ENCODE measurements at places on chromosomes 7 and 10.

- no peak for DNase-seq
These were observed 91.5 kb upstream of the EFCAB10 start for GRCh38 chr7:105672801-105673200.

GRCh38 chr7:156118248-156118645, 306.0 kb upstream of the SHH start:
- no peak for DNase-seq

- DNase-seq = no peak
These were observed 151.3 kb downstream of the DGKI start for GRCh38 chr7:137695494-137695893.

DNA sequence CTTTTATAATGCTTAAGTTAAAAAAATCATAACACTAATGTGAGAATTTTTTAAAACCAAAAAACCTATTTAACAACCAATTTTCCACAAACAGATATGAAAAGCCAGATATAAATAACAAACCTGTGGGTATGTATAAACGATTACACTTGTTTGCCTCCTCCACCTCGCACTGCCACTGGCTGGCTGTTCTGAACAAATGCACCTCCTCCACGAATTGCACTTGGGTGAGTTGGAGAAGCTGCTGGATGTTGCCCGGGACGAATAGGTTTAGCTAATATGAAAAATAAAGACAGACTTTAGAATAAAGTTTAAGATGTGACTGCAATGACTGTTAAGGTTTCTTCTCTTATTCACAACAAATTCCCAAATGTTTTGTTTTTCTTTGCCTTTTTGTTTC, 40.8 kb downstream of the KIF5B start:
- DNase-seq = no peak

- no peak for DNase-seq
These were observed 151.3 kb downstream of the LRRN3 start for GRCh38 chr7:111242141-111242755.

DNA sequence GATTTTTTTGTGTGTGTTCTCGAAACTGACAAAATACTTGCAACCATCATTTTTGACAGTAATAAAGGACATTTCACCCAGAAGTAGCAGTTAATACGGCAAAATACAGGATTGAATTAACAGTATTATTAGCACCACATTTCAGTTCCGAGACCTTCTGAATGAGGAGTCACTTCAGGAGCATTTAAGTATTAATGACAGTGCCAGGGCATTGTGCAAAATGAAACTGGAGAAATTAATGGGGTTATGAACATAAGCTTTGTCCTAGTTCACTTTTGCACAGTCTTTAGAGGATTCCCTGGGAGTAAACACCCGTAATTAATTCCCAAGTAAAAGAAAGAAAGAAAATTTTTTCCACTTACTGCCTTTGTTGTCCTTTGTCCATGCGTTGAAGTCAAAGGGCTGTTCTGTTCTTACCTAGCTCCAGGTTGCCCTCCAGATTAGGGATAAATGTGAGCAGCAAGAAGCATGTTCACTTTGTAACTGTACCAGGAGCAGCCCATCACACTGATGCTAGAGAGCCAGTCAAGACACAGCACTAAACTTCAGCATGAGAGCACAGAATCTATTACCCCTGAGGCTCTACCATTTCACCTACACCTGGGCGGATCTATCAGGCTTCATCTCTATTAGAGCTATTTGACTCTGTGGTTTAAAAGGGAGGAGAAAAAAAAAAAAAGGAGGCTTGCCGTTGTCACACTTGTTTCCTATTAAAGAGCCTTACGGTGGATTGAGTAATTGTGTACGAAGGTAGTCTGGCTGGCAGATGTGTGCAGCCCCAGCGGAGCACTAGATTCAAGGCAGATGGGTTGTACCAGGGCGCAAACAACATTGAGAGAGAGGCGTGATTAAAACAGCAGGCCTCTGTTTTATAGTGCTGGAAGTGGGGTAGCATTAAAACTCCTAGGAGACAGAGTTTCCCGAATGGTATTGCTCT, 297.8 kb upstream of the SEMA3A start:
- DNase-seq = no peak

GRCh38 chr10:119305860-119306513, 98.6 kb downstream of the GRK5 start:
- peak; percentile 50 for DNase-seq

- no peak for DNase-seq
These were observed 451.9 kb downstream of the DPP6 start for GRCh38 chr7:154503962-154504550.

DNA sequence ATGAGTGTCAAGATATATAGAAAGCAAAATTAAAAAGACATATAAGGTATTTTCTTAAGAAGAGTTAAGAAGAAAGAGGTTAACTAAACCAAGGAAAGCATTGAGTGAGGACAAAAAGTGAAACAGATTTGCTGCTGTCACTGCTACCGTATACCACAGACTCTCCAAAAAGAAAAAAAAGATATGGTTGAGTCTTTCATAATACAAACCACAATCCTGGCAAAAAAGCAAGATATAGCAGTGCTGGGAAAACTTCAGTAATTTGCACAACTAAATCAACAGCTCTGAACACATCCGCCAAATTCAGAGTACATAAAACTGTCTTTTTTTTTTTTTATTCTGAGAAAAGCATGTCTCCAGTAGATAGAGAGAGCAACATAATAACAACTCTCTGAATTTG, 114.7 kb downstream of the ETV1 start:
- no peak for DNase-seq

DNA sequence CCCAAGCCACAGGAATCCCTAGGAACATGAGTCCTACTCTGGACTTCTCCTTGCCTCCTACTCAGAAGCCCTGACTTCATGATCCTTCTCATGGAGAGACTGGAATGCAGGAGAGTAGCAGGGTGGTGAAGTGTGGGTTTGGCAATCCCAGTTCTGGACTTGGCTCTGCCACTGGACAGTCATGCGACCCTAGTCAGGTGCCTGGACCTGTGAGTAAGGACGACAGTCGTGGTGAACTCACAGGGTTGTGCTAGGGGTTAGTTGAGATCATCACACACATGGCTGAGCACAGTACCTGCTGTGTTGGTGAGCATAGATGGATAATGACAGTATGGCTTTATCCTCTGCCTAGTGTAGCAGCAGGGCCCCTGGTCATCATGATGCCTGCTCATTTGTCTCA, 117.9 kb downstream of the LRRC18 start:
- DNase-seq = no peak

- no peak for DNase-seq
These were observed 397.2 kb downstream of the PLXNA4 start for GRCh38 chr7:132179080-132179430.

DNA sequence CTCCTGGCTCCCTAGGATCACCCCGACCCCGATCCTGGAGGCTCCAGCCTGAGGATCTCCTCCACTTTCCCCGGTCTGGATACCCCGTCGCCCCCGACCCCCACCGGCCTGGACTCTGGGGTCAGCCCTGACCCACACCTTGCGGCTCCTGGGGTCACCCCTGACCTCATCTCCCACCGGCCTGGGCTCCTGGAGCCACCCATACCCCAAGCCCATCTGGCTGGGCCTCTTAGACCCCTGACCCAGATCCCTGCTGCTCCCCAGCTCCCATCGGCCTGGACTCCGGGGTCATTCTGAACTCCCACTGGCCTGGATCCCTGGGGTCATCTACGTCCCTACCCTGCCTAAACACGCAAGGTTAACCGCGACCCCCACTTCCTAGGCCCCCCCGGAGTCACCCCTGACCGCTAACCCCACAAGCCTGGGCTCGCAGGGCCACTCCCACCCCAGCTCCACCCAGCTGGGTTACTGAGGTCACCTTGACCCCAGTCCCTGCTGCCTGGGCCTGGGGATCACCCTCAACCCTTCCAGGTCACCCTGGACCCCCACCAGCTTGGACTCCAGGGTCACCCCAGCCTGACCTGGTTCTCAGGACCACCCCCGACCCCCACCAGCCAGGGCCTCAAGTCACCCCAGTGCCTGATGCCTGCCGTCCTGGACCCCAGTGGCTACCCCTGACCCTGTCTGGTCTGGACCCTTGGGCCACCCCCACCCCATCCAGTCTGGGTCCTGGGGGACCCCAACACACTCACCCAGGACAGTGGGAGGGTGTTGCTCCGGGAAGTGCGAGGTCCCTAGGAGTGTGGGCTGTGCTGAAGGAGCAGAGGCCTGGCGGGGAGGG, 1.2 kb downstream of the FOXK1 start:
- peak; percentile 9 for DNase-seq

GRCh38 chr10:47266602-47267001, 33.4 kb upstream of the GDF10 start:
- DNase-seq = no peak

Measured in T-helper 17 cell (primary cell).